ENCODE measurements at places on chromosomes 12 and 14.
A peak's percentile ranks its signal among the peaks of the same experiment; 100 is the strongest.

GRCh38 chr14:93103392-93104080 is 12.2 kb downstream of the ITPK1 start:
- DNase-seq = peak; percentile 28

GRCh38 chr12:131452444-131452860 is 258.4 kb upstream of the SFSWAP start:
- no peak for DNase-seq

DNA sequence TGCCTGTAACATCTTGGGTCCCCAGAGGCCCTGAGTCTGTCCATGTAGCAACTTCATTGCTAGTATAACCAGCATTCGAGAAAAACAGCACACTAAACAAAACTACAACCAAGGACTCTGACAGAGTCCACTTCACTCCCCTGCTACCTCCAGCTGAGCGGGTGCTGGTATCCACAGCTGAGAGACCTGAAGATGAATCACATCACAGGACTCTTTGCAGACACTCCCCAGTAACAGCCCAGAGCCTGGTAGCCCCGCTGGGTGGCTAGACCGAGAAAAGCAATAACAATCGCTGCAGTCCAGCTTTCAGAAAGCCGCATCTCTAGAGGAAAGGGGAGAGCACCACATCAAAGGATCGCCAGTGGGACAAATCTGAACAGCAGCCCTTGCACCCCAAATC is 9.0 kb upstream of the IQSEC3 start:
- no peak for DNase-seq

GRCh38 chr12:62694632-62695031 is 228.0 kb downstream of the MON2 start:
- DNase-seq = no peak

- DNase-seq = no peak
Observed at GRCh38 chr12:12450043-12450471, 93.2 kb downstream of the BORCS5 start.

GRCh38 chr14:100679707-100680438 is 46.8 kb upstream of the DLK1 start:
- DNase-seq = no peak

GRCh38 chr14:106622200-106622745 is 1095.9 kb downstream of the TMEM121 start:
- peak; percentile 6 for DNase-seq

DNA sequence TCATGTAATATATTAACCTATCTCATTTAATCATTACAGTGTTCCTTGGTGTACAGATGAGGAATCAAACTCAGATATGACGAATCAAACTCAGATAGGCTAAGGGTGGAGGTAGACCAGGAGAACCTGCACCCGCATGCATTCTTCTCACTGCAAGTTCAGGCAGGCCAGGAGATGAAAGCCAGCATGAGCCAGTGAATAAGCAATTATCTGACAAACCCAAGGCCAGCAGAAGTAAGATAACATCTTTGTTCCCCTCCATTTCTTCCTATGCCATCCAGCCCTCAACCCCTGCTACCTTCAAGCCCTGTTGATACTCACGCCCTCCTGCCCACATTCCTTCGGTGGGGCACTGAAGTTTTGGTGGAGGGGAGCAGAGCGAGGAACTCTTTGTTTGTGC is 152.2 kb downstream of the ETV6 start:
- DNase-seq = no peak

GRCh38 chr12:90622431-90622830 is 332.5 kb downstream of the CCER1 start:
- no peak for DNase-seq

GRCh38 chr12:110575326-110575725 is 7.8 kb downstream of the PPTC7 start:
- no peak for DNase-seq

- DNase-seq = no peak
Observed at GRCh38 chr14:23355871-23356435, 3.3 kb upstream of the SLC22A17 start.

DNA sequence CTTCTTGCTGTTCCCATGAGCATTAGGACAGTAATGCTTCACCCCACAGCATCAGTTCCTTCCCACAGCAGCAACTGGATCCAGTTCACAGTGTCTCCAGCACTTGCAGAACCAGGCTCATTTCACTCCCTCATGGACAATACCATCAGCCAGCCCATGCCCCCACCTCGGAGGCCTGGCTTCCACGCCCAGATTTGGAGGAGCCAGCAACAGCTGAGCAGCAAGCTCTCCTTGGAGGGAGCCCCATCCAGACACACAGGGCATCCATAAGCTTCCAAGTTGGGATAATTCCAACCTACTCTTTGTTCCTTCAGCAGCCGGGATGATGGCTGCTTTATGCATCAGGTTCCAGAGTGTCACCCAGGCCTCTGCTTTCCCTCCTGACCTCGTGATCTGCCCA is 250.0 kb downstream of the GLT1D1 start:
- DNase-seq = no peak

Data from T-helper 9 cell (primary cell).